ENCODE measurements at places on chromosomes 2 and 18. TPM values are rescaled to one million over a fixed set of nuclear protein-coding genes. Genes with fewer than 3 reads are reported as not detected.

GRCh38 chr2:177598326-177599138, 206.0 kb downstream of the AGPS start:
- DNase-seq: no peak

- DNase-seq: no peak
Measured at GRCh38 chr2:64524604-64525316, 632 bp downstream of the AFTPH start.

- DNase-seq: no peak
Measured at GRCh38 chr2:163157411-163157810, 318.8 kb upstream of the KCNH7 start.

DNA sequence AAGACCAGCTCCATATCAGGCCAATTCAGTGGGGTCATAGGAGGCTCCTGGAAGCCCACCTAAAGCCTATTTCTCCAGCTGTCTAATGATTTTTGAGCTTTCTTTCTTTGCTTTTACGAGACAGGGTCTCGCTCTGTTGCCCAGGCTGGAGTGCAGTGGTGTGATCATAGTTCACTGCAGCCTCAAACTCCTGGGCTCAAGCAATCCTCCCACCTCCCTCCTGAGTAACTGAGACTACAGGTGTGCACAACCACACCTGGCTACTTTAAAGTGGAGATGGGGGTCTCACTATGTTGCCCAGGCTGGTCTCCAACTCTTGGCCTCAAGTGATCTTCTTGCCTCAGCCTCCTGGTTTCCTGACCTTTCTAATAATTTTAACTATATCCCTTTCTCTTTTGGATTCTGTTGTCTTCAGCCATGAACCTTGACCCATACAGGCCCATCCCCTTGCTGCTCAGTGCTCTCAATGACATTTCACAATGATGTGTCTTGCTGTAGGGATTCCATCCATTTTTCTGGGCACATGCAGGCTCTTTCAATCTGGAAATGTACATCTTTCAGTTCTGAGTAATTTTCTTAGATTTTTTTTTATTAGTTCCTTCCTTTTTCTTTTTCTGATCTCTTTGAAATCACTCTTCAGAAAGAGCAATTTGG, 29.7 kb downstream of the GNLY start:
- no peak for DNase-seq

DNA sequence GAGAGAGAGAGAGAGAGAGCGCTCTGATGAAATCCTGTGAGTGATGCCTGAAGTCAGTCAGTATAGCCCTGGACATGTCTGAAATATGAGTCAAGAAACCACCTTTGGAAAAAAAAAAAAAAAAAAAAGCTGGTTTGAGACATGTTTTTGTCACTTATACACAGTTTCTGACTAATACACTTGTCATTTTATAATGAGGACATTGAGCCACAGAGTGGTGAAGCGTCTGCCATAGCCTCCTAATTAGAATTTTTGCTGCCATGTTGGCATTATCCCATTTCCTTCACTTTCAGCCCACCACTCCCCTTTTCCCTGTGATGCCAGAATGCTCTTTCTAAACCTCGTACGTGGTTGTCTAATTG, 15.7 kb upstream of the MYO3B start:
- DNase-seq: no peak

DNA sequence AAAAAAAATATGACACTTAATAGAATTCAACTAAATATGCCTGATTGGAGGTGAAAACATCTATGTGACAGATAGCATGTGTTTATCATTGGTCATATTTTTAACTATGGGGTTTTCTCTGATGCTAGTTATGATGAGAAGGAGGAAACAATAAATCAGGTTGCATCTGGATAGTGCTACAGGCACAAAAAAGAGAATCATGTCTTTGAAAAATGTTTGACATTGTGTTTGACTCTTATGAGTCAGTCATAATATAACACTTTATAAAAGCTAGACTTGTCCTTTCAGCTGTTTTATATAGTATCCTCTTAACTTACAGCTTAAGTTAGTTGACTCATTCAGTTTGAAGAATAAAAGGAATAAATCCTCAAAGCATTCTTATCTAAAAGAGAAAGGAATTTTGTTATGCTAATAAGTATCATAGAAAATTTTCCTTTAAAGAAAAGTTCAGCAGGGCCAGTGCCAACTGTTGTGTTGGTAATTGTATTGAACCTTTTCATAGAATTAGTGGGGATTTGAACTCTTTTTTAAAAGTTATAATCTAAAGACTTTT, 78.4 kb upstream of the UBXN4 start:
- no peak for DNase-seq

DNA sequence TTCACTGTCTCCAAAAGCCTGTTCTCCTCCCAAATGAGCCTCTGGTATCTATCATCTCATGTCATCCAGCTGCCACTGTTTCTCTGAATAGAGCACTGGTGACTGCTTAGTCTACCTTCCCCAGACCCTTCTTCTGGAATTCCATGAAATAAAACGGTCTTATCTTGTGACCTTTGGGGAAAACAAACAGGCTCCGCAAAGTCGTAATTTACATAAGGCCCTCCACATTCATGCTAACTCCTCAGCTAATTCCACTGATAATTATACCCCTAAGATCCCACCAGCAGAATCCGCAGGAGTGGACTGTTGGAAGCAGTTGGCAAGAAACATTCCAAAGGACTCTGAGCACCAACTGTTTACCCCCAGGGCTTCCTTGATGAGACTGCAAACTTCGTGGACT, 33.9 kb upstream of the CHN1 start:
- DNase-seq: no peak

GRCh38 chr2:192443831-192444230, 249.1 kb upstream of the TMEFF2 start:
- no peak for DNase-seq

DNA sequence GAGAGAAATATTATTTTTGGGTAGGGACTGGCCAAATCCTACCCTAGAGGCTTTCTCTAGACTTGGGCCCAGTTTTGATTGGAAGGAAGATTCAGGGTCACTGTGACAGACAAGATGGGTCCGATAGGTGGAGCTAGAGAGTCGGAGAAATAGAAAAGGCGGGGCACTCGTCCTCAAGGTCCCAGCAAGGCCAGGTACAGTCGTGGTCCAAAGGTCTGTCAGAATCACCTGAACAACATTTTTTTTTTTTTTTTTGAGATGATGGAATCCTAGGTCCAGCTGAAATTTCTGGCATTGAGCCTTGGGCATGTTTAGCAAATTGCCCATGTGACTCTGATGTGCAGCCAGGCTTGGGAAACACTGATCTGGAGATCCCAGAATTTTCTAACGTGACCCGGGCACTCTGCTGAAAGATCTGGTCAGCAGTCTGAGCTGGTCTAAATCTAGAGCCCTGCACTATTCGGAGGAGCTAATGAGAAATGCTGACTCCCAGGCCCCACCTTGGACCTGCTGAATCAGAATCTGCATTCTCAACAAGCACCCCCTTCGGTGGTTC, 23.0 kb upstream of the NTSR2 start:
- peak; percentile 59 for DNase-seq

- no peak for DNase-seq
Measured at GRCh38 chr2:39202639-39203369, 41.0 kb downstream of the CDKL4 start.

DNA sequence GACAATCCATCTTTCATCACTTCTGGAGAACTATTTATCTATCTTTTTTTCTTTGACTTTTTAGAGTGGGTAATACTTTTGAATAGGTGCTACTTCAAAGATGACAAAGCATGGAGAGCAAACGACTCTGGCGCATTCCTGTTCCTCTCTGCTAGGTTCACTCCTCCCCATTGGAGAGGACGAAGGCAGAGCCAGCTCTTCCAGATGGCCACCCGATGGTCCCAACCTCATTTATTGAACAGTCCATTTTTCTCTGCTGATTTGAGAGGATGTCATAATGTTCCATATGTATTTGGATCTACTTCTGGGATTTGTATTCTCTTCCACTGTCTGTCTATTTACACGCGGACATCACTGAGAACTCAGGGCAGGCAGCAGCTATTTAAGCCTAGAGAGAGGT, 284.3 kb upstream of the CXCR4 start:
- no peak for DNase-seq

GRCh38 chr2:73575261-73575660, 67.0 kb downstream of the NAT8 start:
- DNase-seq: no peak

- DNase-seq: no peak
Measured at GRCh38 chr2:104904889-104905288, 51.0 kb downstream of the POU3F3 start.

- DNase-seq: no peak
Measured at GRCh38 chr18:40863801-40864200, 1091.2 kb upstream of the PIK3C3 start.

GRCh38 chr2:162175714-162176113, 23.7 kb upstream of the GCG start:
- DNase-seq: no peak

GRCh38 chr2:44479127-44479887, 117.6 kb downstream of the CAMKMT start:
- DNase-seq: peak; percentile 50

DNA sequence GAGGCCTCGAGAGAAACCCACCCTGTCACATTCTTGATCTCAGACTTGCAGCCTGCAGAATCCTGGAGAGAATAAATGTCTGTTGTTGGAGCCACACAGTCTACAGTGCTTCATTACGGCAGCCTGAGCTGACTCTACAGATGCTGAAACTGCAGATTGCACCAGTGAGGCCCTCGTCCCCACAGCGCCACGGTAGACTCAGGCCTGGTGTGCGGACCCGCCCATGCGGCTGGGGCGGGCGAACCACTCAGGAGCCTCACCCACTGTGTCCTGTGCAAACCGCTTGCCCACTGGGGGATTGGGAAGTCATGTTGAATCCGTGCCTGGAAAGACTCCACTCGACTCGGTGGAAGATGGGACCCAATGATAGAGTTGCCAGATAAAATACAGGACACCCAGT, 125.2 kb upstream of the COPS8 start:
- DNase-seq: no peak

POTEJ gene
- not detected for total RNA-seq

EGR4 gene
- 0.55 TPM for total RNA-seq

PSMA8 gene
- total RNA-seq: 1.7 TPM

LONRF2 gene
- 0.20 TPM for total RNA-seq

GKN2 gene
- total RNA-seq: not detected

SNTG2 gene
- 1.7 TPM for total RNA-seq

CMPK2 gene
- total RNA-seq: 1.1 TPM

ZNF521 gene
- not detected for total RNA-seq

CKAP2L gene
- total RNA-seq: 19.1 TPM

MBOAT2 gene
- 3.2 TPM for total RNA-seq

OTOS gene
- total RNA-seq: not detected

SOWAHC gene
- 0.15 TPM for total RNA-seq

SPP2 gene
- not detected for total RNA-seq

OR6B2 gene
- total RNA-seq: not detected

Measured in CD8-positive, alpha-beta memory T cell (primary cell).